ENCODE measurements at places on chromosomes 6 and 20.

DNA sequence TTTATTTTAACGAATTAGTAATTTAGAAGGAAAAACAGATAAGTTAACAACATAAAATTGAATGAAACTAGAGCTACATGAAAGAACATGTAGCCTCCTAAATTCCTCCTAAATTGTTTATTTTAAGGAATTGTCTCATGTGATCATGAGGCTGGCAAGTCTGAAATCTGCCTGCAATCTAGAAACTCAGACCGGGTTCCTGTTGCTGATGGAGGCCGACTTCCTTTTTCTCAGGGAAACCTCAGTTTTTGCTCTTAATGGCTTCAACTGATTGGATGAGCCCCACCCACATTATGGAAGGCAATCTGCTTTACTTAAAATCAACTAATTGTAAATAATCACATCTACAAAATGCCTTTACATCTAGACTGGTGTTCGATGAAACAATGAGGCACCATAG lies 267.6 kb upstream of the PRND start:
- DNase-seq, result no peak

GRCh38 chr6:10140824-10141223 lies 274.1 kb downstream of the TFAP2A start:
- DNase-seq, result no peak

- no peak for DNase-seq
These were observed 157.3 kb downstream of the BACH2 start for GRCh38 chr6:90139272-90139817.

DNA sequence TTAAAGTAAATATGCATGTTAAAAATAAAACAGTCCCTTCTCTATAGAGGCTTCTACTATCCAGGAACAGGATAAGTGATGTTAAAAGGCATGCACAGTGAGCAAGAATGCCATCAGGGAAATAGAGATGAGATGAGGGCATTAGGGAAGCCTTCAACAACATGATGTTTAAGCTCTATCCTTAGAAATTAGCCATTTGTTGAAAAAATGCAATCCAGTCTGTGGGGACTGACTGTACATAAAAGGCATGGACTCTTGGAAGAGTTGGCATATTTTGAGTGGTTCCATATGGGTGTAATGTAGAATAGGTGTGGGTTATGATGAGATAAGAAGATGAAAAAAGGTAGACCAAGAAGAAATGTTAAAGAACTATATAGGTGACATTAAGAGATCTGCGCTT lies 5.8 kb downstream of the KIAA0319 start:
- no peak for DNase-seq

GRCh38 chr6:16635810-16636602 lies 125.3 kb downstream of the ATXN1 start:
- DNase-seq, result no peak

- no peak for DNase-seq
These were observed 78.1 kb downstream of the INSM1 start for GRCh38 chr20:20446001-20446400.

DNA sequence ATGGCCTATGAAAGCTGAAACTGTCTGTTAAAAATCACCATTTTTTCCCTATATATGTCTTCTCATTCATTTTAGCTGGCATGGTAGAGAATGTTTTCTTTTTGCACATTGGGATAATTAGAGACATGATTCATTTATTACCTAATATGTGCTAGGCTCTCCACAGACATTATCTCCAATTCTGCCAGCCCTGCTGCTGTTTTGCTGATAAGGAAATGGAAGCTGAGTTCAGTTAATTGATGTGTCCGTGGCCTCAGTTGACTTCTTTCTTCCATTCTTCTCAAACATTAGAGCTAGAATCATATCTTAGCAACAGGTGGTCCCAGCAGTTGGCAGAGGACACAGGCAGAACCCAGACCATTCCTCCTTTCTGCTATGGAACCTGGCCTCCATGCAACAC lies 644.1 kb upstream of the CITED2 start:
- no peak for DNase-seq

GRCh38 chr20:42795111-42795695 lies 394.5 kb downstream of the PTPRT start:
- DNase-seq, result no peak

- DNase-seq, result no peak
These were observed 261.2 kb upstream of the PLCB4 start for GRCh38 chr20:8807480-8808201.

- no peak for DNase-seq
These were observed 68.1 kb downstream of the SLC22A23 start for GRCh38 chr6:3388786-3389185.

- no peak for DNase-seq
These were observed 314.0 kb upstream of the RSPO3 start for GRCh38 chr6:126804332-126805064.

GRCh38 chr20:51979226-51979625 lies 176.9 kb upstream of the SALL4 start:
- DNase-seq, result no peak

DNA sequence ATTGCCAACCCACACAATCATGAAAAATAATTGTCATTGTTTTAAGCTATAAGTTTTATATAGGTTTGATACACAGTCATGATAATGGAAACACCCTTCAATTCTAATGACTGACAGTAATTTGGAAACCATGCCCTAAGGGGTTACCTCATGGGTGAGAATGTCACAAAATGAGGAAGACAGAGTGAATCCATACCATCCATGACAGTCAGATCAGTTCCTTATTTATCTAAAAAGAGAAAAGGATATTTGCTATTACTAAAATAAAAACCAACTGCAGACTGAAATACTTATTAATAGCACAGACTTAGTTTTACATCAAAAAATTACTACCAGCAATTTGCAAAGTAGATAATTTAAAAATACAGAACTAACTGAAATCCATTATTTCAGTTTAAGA lies 437.8 kb downstream of the UTRN start:
- no peak for DNase-seq

- no peak for DNase-seq
These were observed 8.2 kb upstream of the SNX9 start for GRCh38 chr6:157814883-157815282.

- DNase-seq, result no peak
These were observed at the start of gene ZNF311 for GRCh38 chr6:29005183-29005885. Gene ZNF311 (minus strand): TSS chr6:29005315. CDS start chr6:29003954, 1,361 bp downstream.

- no peak for DNase-seq
These were observed 33.6 kb downstream of the COMMD7 start for GRCh38 chr20:32709632-32710121.

- DNase-seq, result no peak
These were observed 43.1 kb downstream of the PTCHD4 start for GRCh38 chr6:48067886-48068277.

GRCh38 chr6:41780551-41781365 lies at the start of gene PRICKLE4:
Gene PRICKLE4 (plus strand): TSS chr6:41780782. CDS start chr6:41783474, 2,692 bp downstream.
- DNase-seq, result peak; percentile 17

GRCh38 chr20:50141811-50142561 lies 11.5 kb downstream of the PEDS1 start:
- no peak for DNase-seq

DNA sequence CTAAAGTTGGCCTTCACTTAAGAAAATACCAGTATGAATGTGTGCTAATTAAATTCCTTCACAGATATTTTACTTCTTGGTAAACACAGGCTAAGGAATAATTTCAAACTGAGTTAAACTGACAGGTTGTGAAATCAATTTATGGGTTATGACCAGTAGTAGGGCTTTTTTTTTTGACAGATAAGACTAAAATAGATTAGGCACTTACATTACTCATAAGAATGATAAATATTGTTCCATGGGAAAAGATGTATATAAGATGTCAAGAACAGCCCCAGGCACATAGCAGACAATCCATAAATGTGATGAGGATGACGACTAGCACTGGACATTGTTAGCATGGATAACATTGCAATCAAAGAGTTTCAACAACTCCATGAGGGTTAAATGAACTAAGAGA lies 22.9 kb downstream of the NT5E start:
- no peak for DNase-seq

DNA sequence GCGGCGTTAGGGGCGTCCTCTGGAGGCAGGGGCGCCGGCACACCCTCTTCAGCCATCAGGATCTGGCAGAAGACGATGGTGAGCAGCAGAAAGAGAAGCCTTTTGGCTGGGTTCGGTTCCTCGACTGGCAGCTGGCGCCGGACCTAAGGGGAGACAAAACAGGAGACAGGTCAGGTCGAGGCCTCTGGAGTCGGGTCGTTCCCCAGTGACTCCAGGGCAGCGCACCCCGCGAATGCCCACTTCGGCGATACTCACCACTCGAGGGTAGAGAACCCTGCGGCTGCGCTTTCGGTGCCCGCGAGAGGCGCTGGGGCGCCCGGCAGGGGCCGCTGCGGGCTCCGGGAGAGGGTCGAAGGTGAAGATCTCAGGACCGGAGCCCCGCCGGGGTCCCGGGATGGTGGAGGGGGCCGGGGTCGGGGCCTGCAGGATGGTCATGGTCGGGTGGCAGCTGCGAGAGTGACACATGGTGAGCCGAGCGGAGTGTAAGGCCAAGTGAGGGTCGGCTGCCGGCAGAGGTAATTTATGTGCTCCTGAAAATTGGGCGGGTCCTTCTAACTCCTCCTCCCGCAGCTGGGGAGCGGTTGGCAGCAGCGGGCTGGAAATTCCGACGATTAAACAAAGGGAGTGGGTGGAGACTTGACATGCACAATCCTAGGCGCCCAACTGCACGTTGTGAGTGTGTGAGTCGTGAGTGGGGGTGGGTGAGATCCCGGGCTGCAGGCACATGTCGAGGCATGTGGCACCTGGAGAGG lies at the start of gene IER3:
Gene IER3 (minus strand): TSS at position 494 of the 752 bp plus-strand sequence. CDS start 29 bp downstream, at position 465.
- DNase-seq, result peak; percentile 51

- DNase-seq, result no peak
These were observed 9.2 kb downstream of the BHLHE23 start for GRCh38 chr20:62997417-62998035.

- no peak for DNase-seq
These were observed 2.5 kb downstream of the TNFRSF6B start for GRCh38 chr20:63698739-63699465.

DNA sequence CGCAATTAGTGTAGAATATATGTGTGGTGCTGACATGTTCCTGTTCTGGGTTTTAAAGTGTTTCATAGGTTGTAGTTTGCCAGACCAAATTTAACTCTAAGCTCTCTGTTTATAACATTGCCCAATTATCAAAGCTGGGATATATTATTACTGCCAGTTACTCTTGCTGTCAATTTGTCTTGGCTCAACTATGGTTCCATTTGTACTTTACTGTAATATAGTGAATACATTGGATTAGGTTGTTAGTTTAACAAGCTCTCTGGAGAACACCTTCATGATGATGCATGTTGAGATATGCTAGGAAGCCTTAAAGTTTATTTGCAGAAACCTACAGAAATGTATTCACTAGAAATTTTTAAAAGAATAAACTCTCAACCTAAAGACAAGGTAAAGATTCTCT lies 259.6 kb downstream of the ZFAND3 start:
- DNase-seq, result no peak
